ENCODE measurements at places on chromosomes 12 and 14.
A peak's percentile ranks its signal among the peaks of the same experiment; 100 is the strongest.

DNA sequence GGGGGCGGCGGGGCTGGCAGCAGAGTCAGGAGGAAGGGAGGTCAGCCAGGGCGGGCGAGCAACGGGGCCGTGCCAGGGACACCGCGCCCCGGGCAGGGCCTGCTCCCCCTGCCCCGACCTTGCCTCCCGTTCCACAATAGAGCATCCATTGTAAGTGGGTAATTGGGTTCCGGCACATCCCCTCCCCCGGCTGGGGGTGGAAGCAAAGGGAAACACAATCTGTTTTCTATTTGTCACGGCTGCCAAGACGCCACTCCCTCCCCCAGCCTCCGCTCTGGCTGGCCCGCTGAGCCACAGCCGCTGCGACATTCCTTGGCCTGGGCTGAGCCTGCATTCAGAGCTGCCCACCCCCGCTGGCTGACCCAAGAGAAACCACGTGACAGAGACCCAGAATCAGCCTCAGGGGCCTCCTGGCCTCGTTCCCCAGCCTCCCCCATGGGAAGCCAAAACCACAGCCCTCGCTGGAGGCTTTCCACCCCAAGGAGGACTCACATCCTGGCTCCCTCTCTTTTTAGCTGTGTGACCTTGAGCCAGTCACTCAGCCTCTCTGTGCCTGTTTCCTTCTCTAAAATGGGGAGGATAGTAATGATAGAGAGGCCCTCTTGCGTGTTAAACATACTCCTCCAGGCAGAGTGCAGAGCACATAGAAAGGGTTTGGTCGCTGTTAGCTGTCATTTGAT is 117.6 kb downstream of the SCARB1 start:
- peak; percentile 96 for DNase-seq

GRCh38 chr12:18375131-18375530 is 113.8 kb downstream of the PIK3C2G start:
- DNase-seq, result peak; percentile 10

DNA sequence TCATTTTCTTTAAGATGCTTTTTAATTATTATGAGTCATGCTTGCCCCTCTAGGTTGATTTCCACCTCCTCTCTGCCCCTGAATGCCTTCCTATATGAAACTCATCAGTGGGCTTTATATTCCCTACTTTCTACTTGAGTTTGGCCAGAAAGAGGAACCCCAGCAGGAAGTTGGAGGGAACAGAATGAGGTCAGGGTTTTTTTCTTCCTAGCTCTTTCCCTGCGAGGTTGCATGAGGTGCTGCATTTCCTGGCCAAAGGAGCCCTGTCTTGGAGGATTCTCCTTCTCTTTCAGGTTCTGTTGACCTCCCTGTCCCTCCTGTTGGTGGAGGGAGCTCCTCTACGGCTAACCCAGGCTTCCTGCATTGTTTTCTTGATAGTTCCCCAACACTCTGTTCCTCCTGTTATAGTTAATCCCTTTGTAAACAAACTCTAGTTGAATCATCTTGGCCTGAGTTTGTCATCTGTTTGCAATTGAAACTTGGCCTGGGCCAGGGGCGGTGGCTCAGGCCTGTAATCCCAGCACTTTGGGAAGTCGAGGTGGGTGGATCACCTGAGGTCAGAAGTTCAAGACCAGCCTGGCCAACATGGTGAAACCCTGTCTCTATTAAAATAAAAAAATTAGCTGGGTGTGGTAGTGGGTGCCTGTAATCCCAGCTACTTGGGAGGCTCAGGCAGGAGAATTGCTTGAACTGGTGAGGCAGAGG is 15.3 kb upstream of the SPIC start:
- DNase-seq, result no peak

DNA sequence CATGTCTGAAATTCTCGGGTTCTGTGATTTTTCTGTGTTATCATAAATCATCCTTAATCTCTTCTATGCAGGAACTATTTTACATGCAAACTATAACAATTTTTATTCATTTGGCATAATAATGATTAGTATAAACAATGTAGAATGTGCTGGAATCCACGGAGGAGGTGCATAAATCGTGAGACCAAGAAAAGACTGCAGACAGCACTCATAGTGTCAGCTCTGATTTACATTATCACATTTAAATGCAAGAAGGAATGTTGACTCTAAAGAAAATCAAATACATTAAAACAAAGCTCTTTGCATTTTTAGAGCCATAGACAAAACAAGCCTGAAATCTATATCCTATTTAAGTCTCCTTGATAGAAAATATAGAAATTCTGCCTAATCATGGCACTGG is 501.7 kb upstream of the STXBP6 start:
- DNase-seq, result no peak

DNA sequence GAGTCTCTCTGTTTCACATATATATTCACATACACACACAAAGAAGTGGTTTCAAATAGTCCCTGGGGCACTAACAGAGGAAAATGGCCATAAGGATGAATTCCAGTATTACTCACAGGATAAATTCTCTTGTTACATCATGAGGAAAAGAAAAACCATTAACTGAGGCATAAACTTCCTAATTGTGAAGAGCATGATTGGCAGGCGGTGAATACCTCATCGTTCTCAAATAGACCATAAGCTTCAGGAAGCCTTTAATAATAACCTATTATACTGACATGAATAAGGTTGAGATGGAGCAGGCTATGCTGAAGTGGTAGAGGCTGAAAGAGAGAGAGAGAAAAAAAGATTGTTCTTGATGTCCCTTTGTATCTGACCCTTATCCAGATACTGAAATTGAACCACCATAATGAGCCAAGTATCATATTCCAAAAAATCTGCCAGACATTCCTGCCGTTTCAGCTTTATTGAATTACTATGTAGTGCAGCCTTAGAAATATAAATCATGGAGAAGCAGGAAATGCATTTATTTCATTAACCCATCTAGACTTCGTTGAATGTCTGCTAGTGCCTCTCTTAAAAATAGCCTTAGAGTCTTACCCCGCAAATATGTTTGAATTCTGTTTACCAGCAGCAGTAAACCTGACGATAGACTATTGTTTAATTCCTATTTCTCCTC is 86.8 kb downstream of the NUAK1 start:
- DNase-seq, result peak; percentile 84
